ENCODE measurements at places on chromosomes 16 and 17.

DNA sequence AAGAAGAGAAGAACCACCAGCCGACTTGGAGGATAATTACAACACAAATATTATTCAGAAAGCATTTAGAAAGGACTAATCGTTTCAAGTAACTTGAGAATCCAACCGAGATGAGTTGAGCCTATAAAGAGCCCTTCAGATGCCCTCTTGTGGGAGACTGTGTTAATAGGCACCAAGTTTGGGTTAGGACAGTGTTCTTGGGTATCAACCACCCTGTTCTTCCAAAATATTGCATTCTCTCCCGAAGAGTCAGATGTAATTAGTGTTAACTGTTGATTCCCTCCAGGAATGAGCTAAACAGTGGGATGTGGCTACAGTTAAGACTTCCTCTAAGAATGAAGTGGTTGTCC lies 87.8 kb upstream of the NOL11 start:
- DNase-seq = peak; percentile 71

- no peak for DNase-seq
These were observed 203.6 kb downstream of the ZFHX3 start for GRCh38 chr16:72844225-72844920.

DNA sequence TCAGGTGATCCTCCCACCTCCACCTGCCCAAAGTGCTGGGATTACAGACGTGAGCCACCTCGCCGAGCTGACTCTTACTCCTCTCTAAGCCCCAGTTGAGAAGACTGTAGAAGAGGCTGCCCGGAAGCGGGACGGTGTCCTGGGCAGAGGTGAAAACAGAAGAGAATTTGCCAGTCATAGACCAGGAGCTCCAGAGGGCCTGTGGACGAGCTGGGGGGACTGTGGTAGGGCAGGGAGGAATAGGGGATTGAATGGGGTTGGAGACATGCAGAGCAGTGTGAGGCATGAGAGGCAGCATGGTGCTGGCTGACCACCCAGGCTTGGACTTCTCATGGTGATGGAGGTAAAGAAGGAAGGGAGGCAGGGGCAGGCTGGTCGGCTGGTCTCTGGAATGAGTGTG lies 17.1 kb upstream of the PHB1 start:
- no peak for DNase-seq

DNA sequence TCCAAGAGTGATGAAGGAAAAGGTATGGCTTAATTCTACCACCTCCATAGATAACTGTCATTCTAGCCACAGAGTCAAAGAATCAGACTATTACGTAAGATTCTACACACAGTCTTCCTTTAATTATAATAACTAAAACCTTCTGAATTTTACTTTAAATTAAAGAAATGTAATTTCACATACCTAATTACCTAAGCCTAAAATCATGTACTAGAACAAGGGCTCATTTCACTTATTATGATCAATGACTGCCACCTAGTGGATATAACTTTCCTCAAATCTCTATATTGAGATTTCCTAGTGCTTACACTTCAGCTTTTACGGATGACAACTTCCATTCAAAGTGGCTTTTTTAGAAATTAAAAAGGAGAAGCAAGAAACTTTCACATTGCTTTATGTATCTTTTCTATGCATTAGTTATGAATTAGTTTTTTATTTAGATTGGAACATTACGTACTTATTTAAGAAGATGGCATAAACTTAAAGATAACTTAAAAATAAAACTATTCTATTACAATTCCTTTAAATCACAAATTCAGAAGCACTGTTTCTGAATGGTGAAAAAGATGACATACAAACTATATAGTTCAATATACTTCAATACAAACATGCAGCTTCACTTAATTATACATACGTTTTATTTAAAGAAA lies 18.2 kb upstream of the ABCA10 start:
- peak; percentile 26 for DNase-seq

DNA sequence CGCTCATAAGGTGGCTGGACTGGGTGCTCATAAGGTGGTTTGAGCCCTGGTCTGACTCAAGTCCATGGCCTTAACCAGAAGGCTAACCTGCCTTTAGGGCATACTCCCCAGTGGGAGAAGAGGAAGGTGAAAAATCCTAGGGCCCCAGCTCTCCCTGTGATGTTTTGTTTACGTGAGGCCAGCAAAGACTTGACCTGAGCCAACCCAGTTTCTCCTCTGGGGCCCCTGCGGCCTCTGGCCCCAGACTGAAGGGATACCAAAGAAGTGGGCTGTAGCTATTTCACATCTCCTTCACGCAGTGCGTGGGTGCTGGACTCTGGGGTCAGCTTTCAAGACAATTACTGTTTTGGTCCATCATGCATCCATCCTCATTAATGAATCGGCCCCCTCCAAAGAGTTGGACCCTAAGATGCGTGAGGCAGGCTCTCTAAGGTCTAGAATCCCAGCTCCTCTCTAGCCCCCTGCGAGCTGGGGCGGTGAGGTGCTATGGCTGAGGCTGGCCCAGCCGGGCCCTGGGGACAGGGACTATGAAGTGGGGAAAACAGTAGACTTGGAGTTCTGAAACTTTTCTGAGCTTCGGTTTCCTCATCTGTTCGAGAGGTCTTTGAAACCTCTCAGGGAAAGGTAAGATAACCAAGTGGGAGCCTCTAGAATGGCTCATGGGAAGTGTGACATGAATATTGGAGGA lies 1.5 kb downstream of the SH2B1 start:
- DNase-seq = no peak

DNA sequence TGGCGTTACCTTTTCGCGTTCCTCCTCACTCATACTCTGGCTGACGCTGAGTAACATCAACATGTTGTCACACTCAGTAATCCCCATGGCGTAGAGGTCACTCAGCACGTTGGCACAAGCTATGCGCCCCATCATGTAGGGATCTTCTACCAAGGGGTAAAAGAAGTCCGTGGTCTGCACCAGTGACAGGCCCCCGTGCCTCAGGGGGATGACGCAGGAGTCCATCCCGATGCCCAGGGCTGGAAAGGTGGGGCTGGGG lies 596 bp downstream of the SEPHS2 start:
- no peak for DNase-seq

GRCh38 chr16:82192665-82193064 lies 22.6 kb upstream of the MPHOSPH6 start:
- DNase-seq = no peak

DNA sequence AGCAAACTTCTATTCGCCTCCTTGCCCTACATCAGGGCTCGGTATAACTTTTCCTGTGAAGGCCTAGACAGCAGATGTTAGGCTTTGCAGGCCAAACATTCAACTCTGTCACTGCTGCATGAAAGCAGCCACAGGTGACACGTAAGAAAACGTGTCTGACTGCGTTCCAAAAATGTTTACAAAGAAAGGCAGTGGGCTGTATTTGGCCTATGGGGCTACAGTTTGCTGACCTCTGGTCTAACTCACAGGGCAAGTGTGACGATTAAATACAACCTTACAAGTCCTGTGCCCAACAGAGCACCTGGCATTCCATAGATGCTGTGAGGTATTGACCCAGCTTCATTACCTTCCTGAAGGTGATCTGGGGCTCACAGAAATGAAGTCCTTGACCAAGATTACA lies 79.4 kb downstream of the USP31 start:
- DNase-seq = no peak

- DNase-seq = no peak
These were observed 113.6 kb downstream of the RAP1GAP2 start for GRCh38 chr17:2909846-2910234.

DNA sequence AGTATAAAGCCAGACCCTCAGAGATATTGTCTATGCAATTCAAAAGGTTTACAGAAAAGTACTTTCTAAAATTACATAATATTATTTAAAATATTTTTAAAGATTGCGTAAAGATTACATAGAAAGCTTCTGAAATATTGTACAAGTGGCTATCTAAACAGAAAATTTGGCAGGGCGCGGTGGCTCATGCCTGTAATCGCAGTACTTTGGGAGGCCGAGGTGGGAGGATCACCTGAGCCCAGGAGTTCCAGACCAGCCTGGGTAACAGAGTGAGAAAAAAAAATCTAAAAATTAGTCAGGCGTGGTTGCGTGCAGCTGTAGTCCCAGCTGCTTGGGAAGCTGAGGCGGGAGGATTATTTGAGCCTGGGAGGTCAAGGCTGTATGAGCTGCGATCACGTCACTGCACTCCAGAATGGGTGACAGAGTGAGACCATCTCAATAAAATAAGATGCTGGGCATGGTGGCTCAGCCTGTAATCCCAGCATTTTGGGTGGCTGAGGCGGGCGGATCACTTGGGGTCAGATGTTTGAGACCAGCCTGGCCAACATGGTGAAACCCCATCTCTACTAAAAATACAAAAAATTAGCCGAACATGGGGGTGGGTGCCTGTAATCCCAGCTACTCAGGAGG lies 18.1 kb downstream of the UBN1 start:
- no peak for DNase-seq

GRCh38 chr17:19369846-19370492 lies 7.4 kb upstream of the B9D1 start:
- DNase-seq = no peak

DNA sequence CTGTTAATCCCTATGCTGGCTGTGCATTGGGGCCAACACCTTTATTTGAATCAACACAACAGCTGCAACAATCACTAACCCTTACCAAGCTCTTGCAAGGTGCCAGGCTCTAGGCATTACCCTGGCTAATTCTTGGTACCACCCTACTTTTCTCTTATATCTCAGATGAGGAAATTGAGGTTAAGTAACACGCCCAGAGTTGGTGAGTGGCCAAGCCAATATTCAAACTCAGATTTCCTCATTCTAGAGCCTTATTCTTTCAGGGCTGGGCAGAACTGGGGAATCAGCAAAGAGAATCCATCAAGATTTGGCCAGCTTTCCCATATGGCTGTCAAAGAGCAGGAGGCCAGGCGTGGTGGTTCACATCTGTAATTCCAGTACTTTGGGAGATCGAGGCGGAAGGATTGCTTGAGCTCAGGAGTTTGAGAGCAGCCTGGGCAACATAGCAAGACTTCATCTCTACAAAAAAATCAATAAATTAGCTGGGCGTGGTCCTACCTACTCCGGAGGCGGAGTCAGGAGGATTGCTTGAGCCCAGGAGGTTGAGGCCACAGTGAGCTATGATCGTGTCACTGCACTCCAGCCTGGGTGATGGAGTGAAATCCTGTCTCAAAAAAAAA lies 23.7 kb downstream of the ARSG start:
- no peak for DNase-seq

- no peak for DNase-seq
These were observed 8.0 kb upstream of the WWOX start for GRCh38 chr16:78091419-78091818.

DNA sequence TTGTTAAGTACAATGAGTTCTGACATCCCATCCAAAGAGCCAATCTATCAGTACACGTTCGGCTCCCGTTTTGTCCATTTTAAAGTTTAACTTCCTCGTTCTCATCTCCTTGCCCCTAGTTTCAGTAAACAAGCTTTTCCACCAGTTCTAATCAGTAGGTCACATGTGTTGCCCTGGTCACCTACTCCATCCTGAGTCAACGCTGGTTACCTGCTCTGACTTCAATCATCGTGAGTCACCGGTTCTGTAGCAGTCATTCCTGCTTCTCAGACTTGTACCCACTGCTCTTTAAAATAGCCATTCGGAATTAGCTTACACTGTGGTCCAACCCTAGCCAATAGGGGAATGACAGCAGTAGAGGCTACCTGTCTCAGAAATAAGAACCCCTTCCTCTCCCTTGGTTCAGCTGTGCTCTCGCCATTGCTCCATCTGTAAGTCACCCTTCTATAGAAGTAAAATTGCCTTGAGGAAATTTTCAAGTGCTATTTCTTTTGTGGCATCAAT lies 191.0 kb downstream of the CPPED1 start:
- DNase-seq = no peak

DNA sequence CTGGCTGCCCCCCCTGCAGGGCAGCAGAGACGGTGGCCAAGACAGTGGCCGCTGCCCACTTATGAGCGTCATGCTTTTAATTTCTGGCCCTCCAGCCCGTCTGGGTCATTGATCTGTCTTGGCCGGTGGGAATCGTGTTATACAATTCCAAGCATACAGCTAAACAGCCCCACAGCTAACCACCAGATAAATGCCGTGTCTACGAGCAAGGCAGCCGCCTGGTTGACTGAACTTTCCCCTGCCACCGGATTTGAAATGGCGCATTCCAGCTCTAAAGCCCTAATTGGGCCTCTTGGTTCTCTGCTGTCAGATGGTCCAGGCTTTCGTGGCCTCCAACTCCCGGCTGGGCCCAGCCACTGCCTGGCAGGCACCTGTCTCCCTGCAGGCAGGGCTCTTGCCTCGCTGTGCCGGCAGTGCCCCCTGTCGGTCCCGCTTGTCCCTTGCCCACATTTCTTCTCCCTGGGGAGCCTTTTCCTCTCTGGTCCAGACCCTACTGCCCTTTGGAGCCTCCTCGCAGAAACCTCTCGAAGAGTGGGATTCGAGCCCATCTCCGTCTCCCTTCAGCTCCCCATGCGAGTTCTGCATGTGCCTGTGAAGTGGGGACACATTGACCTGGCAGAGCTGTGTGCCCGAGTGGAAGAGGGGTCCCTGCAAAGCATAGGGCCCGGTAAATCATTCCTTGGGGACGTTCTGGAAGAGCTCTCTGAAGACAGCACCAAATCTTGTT lies 1.8 kb upstream of the RBFOX3 start:
- DNase-seq = peak; percentile 94

DNA sequence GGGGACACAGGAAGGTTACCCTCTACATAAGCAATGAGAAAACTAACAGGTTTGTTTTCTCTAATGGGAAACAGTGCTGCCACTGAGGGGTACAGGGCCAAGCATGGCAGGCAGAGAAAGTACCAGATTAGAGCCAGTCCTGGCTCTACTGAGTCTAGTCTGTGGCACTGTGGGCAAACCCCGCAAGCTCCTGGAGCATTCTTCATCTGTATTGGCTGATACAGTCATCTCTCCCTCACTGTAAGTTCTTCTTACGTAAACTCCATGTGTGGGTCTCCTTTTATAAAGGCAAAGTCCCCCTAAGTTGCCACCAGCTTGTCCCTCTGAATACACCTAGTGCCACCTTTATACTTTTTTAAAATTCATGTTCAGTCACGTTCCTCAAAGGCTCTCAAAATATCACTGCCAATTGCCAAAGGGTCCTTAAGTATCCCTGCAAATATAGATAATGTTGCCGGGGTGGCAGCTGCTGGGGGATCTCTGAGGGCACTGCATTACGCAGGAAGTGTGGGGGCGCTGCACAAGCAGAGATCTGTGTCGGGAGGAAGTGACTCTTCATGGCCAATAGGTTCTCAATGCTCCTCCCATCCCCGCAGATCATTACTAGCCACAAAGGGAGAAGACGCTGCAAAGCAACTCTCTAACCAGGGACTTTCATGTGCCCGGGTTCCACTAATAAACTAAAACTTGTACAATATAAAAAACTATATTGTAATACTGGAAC lies 18.8 kb downstream of the XPO6 start:
- DNase-seq = no peak
